ENCODE measurements at places on chromosomes 2 and 18. TPM values are rescaled to one million over a fixed set of nuclear protein-coding genes. Genes with fewer than 3 reads are reported as not detected.

GRCh38 chr2:16663121-16663905 is 2.3 kb downstream of the CYRIA start:
- H3K4me3 ChIP-seq = no peak overlapping the region
- H3K27me3 ChIP-seq = peaks cover 11% of the 10 kb centered on the region
- H3K27ac ChIP-seq = no peak overlapping the region
- no peak for DNase-seq
- H3K36me3 ChIP-seq = no peaks in the 10 kb centered on the region

DNA sequence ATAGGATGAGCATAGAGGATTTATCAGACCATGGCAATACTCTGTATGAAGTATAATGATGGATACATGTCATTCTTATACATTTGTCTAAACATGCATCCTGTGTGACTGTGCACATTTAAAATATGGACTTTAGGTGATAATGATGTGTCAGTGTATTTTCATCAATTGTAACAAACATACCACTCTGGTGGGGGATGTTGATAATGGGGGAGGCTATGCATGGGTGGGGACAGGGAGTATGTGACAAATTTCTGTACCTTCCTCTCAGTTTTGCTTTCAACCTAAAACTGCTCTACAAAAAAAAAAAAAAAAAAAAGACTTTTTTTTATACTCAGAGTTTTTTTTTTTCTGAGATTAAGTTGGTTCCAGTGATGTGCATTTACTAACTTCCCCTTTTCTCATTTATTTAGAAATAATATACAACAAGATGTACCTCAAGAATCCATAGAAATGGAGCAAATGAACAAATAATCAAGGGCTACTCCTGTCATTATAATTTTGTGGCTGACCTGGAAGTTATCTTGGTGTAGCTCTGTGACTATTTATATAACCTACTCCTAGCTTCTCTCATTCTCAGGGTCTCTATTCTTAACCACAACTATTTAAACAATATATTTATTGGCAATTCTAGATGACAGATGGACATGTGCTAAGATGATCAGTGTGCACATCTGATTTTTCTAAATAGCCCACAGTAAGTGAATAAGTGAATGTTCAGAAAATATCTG is 108.9 kb upstream of the ITGA4 start:
- no peaks in the 10 kb centered on the region for H3K4me1 ChIP-seq
- no peak for DNase-seq
- no peaks in the 10 kb centered on the region for H3K27me3 ChIP-seq
- no peak overlapping the region for H3K4me3 ChIP-seq
- H3K36me3 ChIP-seq = no peaks in the 10 kb centered on the region

- no peak overlapping the region for H3K4me3 ChIP-seq
- peak; percentile 68 for DNase-seq
- H3K36me3 ChIP-seq = no peaks in the 10 kb centered on the region
- no peak overlapping the region for H3K27ac ChIP-seq
- no peaks in the 10 kb centered on the region for H3K4me1 ChIP-seq
- H3K27me3 ChIP-seq = no peaks in the 10 kb centered on the region
Measured at GRCh38 chr18:596288-596881, 403 bp upstream of the CLUL1 start.

NPAS2 gene
- total RNA-seq = 1.8 TPM

POTEC gene
- total RNA-seq = 0.07 TPM

CDKL4 gene
- 0.29 TPM for total RNA-seq

PPP1R7 gene
- 64.0 TPM for total RNA-seq
